Colonic mucosa (tissue), 4 donors: ENCODE measurements at places on chromosomes 6 and 20.

DNA sequence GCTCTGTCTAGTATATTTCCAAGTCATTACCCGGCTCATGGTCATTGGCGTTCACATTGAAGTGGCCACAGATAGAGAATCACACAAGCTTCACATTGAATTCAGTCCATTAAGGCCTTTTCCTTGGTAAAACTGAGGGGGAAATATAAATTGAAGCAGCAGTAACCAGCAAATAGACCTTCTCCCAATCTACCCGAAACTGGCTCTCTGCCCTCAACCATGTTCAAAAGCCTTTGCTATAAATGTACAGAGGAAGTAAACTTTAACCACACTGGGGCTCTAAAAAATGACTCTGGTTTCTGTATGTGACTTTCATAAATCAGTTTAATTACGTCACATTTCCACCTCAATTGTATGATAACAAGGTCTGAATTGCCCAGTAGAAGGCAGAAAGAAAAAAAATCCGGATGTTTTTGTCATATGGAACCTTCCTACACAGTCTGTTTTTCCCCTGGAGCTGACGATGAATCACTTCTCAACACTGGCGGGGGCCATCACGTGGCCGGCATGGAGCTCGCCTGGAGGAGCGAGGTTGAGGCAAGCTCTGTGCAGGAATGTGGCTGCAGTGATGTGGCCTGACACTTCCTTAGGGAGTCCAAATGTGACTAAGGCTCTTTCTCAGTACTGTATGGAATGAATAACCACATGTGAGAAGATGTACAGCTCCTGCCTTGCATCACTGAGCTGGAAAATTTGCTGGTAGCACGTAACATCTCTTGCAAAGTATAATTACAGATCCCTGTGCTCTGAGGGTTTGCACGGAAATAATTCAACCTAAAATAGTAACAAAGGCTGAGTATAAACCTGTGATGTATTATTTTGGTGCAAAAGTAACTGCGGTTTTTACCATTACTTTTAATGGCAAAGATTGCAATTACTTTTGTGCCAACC, 58.6 kb upstream of the SNX9 start:
- peak; percentile 87 for DNase-seq

DNA sequence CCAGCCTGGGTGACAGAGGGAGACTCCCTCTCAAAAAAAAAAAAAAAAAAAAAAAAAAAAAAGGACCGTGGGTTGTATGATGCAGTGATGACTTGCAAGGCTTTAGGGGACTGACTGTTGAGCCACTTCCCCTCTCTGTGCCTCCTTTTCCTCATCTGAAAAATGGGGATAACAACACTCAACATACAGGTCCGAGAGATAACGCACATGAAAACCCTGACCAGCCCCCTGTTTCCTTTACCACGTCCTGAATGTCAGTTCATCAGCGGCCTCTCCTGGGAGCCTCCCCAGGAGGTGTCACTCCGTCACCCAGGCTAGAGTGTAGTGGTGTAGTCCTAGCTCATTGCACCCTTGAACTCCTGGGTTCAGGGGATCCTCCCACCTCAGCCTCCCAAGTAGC, 3.9 kb downstream of the SLA2 start:
- DNase-seq = no peak

DNA sequence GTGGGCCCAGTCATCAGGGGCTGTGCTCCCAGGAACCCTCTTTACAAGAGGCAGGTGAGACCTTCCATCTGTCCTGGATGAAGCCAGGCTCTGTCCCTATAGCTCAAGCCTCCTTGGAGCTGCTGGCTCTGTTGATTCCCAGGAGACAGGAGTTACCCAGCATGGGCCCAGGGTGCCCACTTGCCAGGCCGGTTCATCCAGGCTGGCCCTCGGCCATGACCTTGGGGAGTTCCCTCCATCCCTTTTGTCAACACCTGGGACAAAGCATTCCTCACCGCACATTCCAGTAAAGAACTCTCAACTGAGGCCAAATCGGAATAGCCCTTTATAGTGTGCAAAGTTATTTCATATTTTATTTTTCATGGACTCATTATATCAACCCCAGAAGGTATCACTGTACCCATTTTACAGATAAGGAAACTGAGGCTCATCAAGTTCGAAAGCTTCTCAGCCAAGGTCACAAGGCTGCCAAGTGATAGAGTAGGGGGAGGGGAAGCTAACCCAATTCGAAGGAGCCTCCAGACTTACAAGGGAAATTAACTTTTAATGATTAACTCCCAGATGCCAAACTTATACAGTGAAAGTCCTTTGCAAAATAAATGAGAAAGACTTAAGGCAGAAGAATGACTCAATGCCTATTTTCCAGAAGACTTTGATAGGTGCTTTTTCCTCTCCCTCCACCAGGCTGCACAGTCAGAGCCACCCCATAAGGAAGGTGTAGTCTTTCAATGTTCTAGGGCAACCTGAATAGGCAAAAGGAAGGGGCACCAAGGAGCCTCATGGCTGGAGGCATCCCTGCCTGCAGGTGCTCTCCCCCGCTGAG, 18.5 kb downstream of the SDC4 start:
- no peak for DNase-seq

- no peak for DNase-seq
Observed at GRCh38 chr6:39992861-39993622, 58.8 kb upstream of the MOCS1 start.

DNA sequence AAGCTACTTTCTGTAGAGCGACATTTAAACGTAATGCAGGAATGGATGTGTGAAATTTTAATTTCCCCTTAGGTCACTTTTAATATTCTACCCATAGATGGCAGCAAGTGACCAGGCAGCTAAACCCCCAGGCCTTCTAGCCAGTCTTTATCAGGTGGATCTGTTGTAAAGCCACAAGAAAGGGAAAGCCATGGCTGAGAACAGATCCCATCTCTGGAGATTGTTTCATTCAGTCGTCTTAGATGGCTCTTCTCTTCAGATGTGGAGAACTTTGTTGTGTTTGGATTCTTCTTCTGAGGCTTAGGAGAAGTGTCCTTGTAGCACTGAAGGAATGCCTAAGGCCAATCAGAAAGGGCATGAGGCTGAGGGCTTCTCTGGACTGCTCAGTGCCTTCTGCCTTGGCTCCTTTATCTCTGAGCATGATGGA, 15.8 kb upstream of the RNF182 start:
- peak; percentile 48 for DNase-seq

- peak; percentile 71 for DNase-seq
Observed at GRCh38 chr6:20211037-20211940, 980 bp downstream of the MBOAT1 start.

- no peak for DNase-seq
Observed at GRCh38 chr6:160882006-160882405, 109.6 kb upstream of the MAP3K4 start.

DNA sequence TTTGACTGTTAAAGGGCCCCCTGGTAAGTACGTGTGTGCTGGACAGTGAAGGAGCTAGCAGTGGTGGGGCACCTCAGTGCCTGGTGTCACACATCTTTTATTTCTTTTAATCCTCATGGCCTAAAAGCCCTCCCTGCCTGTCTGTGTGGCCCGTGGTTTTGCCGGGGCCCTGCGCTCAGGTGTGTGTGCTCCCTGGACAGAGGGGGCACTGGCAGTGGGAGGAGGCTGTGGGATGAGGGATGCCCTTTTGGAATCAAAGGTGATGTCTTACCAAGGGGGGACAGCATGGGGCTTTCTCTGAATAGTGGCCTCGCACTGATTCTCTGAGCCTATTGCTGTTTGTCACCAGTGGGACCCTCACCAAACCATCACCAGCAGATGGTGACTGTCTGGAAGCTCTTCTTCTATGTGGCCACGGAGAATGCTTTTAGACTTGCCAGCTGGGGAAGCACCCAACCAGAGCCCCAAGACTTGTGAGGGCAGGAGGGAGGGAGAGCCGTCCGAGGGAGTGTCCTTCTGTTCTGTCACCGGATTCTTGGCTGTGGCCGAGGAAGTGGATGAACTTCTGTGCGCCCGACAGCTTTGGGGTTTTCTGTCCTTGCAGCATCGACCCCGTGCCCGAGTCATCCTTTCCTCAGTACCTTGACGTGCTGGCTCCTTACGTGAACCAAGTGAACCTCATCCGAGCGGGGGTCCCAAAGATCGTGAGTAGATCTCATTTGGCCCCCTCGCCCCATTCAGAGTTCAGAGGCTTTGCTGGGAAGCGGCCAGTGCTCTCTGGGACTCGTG, 18.1 kb downstream of the PNLDC1 start:
- no peak for DNase-seq

DNA sequence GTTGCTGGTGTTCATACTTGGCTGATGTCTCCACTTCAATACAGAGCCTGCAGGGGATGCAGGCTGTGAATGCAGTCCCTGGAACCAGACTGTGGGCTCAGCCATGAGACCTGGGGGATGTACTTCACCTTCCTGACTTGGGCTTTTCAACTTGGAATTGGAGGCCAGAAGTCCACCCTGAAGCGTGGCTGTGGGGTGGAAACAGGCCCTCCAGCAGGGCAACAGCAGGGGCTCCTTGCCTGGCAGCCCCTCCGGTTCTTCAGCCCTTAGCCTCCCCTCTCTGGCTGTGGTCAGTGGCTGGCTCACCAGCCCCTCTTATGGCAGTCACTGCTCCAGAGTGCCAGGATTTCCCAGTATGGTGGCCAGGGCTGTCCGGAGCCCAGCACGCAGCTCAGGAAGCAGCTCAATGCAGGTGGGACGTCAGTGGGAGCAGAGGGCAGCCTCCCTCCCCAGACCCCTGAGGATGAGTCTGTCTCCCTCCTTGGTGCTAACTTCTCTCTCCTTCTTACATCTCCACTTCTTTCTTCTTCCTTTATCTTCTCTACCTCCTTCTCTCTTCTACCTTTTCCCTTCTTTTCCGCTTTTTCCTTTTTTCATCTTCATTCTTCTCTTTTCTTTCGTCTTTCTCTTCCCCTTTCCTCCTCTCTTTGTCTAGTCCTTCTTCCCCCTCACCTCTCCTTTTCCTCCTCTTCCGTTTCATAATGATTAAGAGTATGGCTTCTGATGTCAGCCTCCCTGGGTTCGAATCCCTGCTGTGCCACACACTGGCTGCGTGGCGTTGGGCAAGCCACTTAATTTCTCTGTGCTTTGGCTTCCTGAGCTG, 45.3 kb downstream of the SLC52A3 start:
- no peak for DNase-seq

- peak; percentile 99 for DNase-seq
Observed at GRCh38 chr20:17968366-17969277, at the start of the genes MGME1 and SNX5. Gene MGME1, plus strand, starts transcription at chr20:17969018. Its CDS starts 842 bp downstream, at chr20:17969860. Gene SNX5, minus strand, starts transcription at chr20:17968794. Its CDS starts 369 bp downstream, at chr20:17968425.

DNA sequence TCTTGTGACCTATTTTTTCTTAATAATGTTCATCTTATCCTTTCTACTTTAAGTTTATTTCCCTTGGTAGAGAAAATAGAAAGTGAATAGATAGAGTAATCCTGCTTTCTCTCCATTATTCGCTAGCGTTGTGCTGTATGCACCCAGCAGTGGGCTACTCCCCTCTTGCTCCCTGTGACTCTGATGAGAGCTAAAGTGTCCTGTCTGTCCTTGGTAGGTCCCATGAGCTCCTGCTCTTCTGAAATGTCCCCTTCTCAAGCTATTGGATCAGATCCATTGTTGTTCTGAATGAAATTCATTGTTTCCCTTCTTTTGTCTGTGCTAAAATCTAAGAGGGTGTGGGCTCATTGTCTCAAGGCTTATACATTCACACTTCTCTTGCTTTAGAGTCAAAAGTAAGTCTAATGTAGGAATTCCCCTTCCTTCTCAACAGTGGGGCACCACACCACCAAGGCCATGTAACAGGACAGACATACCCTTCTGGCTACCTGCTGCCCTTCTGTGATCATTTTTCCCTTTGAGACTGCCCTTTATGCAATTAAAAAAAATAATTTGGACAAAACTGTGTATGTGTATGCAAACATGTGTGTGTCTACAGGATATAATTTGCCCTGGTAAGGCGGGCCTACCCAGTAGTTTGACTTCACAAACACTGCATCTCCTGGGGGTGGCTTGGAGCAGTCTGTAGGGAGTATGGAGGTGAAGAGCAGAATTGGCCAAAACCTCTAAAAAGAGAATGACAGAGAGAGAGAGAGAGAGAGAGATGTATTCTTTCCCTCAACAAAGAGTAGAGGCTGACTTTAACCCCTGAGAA, 167.0 kb upstream of the MYLIP start:
- no peak for DNase-seq
